ENCODE measurements at places on chromosomes 13 and 19.

DNA sequence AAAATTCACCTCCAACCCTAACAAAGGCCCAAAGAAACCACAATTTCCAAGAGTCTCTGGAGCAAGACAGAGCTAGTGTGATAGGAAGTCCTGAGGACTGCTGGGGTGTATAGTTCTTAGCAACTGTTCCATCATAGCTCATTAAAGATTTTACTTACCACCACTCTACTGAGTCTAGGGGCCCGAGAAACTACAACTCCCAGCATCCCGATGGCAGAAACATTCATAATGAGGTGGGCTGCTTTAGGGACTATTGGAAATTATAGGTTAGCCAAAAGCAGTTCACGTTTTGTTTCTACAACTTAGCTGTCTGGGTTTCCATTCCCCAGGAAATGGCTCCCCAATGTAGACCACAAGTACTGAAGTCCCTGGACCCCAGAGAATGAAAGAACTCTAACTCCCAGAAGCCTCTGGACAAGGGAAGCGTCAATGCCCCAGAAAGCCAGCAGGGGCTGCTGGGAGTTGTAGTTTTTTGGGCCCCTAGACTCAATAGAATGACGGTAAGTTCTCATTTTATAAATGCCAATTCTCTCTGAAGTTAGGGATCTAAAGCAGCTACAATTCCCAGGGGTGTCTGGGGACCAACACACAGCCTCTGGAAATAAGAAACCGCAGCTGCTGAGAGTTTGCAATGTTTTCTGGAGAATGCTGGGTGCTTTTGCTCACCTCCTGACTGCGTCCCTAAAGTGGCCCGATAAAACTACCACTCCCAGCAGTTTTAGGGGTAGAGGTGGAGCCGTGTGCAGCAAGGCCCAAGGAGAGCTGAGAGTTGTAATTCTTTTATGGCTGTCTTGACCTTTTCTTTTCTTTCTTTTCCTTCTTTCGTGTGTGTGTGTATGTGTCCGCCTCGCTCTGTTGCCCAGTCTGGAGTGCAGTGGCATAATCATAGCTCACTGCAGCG, 11.1 kb downstream of the FTL start:
- DNase-seq = peak; percentile 86

DNA sequence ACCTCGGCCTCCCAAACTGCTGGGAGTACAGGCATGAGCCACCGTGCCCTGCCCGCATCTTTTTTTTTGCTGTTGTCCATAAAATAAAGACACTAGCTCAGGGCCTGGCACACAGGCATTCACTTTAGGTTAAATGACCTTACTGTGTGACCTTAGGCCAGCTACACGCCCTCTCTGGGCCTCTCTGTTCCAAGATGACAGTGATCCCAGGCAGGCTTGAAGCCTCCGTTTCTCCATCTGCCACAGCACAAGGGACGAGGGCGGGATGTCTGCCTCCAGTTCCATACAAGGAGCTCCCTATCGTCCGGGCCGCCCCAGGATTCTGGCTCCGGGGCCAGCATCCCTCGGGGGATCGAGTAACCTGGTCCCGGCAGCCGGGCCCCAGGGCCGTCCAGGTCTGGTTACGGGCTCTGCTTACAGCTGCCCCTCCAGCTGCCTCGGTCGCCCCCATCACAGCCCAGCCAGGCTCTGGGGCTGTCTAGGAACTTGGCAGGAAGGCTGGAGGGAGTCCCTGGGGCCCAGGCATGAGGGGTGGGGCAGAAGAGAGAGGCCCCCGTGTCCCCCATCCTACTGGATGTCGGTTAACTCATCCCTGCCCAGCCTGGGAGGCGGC, 11.9 kb upstream of the SEMA6B start:
- peak; percentile 46 for DNase-seq

DNA sequence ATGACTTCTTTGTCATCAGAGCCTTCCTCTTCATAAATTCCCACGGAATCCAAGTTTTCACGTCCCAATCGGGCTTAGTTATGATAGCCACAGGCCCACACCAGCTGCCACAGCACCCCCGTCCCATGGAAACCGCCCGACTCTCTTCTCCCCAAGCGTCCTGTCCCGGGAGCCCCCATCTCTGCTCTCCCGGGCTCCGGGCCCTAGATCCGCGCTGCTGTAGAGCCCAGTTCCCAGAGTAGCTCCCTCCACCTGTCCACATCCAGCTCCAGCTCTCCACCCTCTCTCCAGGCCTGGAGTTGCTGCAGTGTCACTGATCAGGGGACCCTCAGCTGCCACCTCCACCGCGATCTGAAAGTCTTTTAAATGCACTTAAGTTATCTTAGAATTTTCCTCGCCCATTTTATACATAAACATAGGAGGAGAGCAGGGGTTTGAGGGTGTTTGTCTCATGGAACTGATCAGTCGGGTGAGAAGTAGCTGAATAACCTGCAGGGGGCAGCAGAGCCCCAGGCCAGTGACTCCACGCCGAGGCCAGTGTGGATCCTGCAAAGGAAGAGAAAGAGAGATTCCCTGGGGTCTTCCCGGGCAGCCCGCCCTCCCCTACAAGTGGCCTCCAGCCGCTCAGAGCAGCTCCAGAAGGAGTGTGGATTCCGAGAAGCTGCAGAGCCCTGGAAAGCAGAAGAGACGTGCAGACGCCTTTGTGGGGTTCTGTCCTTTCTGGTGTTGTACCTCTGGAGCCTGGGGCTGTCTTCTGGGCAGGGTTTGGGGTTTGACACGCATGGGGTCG, 1.1 kb upstream of the ZNF763 start:
- DNase-seq = peak; percentile 95

DNA sequence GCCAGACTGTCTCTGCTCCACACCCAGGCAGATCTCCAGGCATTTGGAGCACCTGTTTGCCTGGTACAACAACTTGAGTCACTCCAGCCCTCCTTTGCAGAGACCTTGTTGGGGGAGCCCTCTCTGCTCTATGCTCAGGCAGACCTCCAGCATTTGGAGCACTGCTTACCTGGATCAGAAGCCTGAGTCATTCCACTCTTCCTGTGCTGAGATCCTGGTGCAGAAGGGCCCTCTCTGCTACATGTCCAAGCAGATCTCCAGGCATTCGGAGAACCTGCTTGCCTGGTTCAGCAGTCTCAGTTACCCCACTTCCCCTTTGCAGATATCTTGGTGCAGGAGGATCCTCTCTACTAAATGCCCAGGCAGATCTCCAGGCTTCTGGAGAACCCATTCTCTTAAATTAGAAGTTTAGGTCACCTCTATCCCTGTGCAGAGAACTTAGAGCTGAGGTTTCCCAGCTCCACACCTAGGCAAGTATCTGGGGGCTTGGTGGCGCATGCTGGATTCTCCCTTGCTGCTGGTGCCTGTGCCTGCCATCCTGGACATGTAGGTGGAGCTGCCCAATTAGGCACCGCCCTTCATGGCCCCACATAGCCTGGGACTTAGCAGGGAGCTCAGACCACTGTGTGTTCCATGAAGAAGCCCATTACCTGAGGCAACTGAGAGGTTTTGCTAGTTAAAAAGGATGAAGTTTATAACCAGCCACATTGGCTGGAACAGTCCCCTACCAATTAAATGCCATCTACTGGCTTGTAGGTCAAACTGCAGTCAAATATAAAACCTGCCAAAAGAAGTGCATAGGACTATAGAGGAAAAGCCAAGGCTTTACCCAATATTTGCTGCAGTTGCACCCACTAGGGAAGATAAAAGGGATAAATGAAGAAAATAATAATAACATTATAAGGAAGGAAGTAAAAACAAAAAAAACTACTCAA, 97.6 kb upstream of the SLITRK6 start:
- no peak for DNase-seq

- DNase-seq = no peak
Observed at GRCh38 chr13:40389081-40389641, 277.3 kb downstream of the FOXO1 start.

DNA sequence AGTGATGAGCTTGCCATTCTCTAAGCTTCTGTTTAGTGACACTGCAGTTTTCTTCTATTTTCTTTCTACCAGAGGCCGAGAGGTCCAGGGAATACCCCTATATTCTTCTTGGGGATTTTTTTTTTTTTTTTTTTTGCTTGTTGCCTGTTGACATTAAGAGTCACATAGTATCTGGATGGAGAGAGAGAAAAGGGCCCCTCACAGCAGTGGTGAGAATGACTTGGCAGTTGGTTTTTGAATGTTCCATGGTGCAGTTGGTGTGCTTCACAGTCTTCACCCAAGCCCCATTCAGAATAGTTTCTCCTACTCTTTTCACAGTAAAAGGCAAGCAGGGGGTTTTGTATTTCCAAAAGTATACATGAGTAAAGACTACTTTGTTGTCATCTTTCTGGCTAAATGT, 577.9 kb downstream of the LMO7 start:
- DNase-seq = no peak

DNA sequence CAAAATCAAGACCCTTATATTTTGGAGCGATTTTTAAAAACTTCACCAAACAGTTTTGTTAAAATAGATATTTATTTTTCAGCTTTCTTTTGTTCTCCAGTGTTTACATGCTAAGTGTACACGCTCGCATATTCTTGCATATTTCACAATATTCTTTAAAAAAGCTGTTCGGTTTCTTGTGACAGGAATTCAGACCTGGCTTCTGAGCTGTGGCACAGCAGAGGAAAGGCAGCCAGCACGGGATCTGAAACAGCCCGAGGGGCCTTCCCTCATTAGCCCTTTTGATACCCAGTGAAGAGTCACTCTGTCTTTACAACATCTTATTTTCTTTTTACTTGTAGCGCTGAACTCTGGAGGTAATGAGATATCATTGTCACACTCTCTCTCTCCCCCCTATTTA, 234.0 kb downstream of the B3GLCT start:
- DNase-seq = no peak

GRCh38 chr13:41621716-41622431, 164.5 kb downstream of the RGCC start:
- no peak for DNase-seq

DNA sequence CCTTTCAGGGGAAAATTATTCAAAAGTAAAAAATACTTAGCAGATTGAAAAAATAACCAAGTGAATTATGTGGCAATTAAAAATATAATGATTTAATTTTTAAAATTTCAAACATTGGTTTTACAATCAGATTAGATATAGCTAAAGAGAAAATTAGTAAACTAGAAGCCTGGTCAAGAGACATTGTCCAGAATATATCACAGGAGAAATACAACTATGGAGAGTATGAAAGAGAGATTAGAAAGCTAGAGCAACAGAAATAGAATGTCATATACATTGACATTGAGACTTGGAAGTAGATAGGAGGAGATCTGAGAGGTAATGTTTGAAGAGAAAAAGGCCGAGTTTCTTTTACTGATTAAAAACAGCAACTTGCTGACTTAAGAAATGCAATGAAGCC, 476.4 kb upstream of the SLC10A2 start:
- no peak for DNase-seq

All from eye (tissue), 1 donor.